ENCODE measurements at places on chromosomes 5 and 9.

DNA sequence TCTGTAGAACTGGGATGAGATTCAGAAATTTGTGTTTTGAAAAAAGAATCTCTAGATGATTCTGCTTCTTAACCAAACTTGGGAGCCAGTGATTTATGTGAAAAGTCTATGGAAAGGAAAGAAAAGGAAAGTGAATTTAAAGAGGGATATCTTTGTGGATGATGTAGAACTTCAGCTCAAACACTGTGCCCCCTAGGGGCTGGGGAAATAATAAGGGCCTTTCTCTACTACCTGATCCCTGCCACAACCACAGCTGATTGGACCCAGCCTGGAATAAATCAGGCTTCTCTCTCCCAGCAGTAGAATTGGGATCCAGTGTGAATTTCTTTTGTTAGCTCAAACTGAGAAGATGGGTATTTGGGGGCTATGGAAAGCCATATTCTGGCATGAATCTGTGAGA is 155.0 kb downstream of the PRELID2 start:
- DNase-seq, result no peak

DNA sequence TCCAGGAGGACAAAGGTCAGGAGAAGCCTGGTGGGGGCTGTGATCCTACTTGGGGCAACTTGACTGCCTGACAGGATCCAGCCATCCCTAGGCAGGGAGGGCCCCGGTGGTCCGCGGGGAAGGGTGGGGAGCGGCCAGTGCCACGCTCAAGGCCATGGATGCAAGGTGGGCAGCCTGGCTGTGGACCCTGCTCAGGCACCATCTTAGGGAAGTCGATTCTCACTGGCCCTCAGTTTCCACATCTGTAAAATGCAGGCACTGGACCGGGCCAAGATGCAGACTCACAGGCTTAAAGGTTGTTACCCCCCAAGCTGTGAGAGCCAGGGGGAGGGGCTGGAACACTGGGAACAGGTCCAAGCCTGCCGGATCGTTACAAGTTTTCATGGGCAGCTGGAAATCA is 8.7 kb upstream of the DOLPP1 start:
- no peak for DNase-seq

GRCh38 chr9:94672811-94673487 is 33.6 kb upstream of the FBP1 start:
- DNase-seq, result no peak

GRCh38 chr9:131667576-131667975 is 72.3 kb downstream of the RAPGEF1 start:
- DNase-seq, result peak; percentile 40

- no peak for DNase-seq
These were observed 158.9 kb downstream of the MAPKAP1 start for GRCh38 chr9:125548141-125548540.

DNA sequence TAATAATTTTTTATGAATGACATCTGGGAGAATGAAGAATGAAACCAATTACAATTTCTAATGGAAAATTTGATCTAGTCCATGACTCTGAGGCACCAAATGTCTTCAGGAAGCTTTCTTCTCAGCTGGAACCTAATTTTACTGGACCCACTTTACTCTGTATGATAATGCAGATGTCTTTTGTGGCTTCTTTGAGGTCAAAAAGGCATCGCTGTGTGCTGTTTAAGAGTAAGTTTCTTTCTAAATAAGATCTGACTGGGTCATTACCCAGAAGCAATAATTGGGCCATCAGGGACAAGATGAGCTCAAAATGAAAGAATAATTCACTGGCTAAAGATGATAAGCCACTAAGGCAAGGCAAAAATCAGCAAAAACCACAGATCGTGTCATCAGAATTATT is 633.4 kb downstream of the PSAT1 start:
- DNase-seq, result no peak

DNA sequence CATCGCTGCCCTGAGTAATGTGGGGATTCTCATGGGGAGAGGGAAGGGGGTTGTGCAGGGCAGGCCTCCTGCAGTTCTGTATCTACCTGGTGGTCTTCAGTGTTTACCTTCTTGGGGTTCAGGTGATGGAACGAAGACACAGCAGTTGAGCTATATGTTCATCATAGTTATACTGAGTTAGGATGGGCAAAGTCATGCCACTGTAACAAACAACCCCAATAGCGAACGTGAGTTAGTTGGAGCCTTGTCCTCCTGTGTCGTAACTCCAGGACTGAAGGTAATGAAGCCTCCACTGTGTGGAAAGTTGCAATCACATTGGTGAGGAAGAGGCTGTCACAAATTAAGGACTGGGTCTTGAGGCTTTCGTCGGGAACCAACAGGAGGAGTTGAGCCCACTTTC is 64.4 kb downstream of the DAPK1 start:
- no peak for DNase-seq

DNA sequence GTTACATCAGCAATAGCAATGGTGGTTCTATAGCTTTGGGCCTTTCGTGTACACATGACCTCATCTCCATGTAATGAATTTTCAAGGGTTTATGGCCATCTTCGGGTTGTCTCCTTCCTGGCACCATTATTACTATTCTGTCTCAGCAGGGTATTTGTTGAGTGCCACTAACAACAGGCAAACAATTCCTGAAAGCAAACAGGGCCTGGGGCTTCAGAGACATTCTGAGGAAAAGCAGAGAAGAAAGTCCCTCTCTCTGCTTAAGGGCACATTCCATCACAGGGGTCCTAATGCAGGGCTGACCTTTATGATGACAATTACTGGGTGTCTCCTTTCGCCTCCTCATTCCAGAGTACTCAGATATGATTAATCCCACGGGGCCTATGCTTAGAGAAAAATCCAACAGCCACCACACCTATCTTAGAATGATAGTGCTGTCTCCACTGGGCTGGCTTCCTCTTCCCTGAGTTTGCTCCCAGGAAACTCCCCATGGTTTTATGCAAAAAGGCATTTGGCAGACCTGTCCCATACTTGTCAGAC is 540.2 kb upstream of the ZNF462 start:
- DNase-seq, result no peak

DNA sequence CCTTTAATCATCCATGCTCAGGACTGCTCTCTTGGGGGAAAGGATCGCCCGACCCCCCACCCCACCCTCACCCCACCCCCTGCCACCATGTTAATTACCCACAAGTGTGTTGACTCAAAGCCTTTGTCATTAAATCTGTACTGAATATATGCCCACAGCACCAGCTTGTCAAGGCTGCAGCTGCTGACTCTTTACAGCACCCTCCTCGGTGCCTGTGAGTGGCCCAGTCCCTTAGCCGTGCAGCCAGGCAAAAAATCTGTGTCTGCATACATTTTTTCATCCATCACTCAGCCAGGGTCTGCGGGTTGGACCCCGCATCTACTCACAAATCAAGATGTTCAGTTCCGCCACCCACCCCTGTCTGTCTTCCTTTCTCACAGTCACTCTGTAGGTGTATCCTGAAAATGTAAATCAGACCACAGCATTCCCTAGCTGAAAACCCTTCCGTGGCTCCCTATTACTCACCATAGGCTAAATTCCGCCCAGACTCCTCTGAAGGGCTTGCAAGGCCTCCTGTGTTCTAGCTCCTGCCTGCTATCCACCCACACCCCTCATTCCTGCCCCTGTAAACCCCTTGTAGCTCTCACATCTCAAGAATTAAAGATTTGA is 53.7 kb upstream of the KCNIP1 start:
- DNase-seq, result no peak

DNA sequence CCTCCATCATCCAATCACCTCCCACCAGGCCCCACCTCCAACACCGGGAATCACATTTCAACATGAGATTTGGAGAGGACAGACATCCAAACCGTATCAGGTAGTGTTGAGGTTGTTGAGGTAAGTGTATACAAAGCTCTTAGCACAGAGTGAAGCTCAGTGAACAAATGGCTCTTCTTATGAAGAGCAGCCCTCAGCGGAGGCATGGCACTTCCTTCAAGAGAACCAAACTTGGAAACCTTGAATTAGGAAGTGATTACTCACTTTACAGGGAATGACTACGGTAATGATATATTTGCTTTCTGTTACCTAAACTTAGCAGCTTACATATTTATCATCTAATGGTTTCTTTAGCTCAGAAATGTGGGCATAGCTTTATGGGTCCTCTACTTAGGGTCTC is 92.8 kb downstream of the IQGAP2 start:
- DNase-seq, result no peak

DNA sequence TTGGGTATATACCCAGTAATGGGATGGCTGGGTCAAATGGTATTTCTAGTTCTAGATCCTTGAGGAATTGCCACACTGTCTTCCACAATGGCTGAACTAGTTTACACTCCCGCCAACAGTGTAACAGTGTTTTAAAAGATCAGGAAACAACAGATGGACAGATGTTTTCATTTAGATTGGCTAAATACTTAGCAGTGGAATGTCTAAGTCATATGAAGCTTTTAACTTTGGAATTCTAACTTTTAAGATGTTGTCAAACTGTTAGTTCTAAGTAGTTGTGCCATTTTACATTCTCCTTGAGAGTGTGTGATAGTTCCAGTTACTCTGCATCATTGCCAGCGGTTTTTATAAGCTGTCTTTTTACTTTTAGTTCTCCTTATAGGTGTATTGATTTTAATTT is 688.8 kb downstream of the SEMA5A start:
- no peak for DNase-seq

GRCh38 chr5:74865256-74865803 is 857 bp downstream of the FAM169A start:
- DNase-seq, result no peak

DNA sequence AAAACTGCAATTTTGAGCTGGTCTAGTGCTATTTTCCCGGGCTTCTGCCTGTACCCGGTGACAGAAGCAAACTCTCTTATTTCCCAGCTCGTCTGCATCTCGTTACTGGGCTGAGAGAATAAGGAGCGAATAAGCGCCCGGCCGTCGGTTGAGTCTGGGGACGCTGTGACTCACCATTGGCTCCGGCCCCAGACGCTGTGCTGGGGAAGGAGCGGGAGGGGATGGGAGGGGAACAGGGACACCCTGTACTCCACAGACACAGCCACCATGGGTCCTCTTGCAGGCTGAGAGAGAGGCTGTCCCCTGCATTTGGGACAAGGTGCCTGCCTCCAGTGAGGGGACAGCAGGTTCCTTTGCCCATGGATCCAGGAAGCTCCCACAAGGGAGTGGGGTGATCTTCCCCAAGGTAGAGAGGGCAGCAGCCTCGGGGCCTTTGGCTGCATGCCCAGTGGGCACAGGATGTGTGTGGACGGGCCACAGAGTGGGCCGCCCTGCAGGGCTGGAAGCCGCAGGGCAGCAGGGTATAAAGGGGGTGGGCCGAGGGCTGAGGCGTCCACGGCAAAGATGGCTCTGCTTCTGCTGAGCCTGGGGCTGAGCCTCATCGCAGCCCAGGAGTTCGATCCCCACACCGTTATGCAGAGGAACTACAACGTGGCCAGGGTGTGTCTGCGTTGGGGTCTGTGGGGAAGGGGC is at the start of gene LCN9:
LCN9 (plus strand) TSS at position 552 of the 693 bp plus-strand sequence; CDS start at position 565, 13 bp downstream.
- no peak for DNase-seq

DNA sequence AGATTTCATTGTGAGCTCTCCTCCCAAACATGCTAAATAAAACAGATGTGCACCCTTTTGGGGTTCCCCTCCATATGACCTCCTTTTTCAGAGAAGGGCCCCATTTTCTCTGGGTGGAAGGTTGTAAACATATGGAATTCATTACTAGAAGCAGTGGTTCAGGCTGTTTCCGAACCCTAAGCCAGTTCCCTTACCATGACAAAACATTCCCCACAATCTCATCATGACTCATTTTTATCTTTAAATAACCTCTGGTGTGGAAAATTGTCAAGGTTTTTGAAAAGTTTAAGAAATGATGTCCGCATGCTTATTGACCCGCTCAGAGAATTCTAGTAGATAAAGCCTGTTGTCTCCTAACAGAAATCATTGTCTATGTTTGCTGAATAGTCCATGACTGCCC is 127.3 kb upstream of the PIK3R1 start:
- DNase-seq, result no peak

GRCh38 chr9:105912863-105913516 is 218.6 kb downstream of the TMEM38B start:
- no peak for DNase-seq

DNA sequence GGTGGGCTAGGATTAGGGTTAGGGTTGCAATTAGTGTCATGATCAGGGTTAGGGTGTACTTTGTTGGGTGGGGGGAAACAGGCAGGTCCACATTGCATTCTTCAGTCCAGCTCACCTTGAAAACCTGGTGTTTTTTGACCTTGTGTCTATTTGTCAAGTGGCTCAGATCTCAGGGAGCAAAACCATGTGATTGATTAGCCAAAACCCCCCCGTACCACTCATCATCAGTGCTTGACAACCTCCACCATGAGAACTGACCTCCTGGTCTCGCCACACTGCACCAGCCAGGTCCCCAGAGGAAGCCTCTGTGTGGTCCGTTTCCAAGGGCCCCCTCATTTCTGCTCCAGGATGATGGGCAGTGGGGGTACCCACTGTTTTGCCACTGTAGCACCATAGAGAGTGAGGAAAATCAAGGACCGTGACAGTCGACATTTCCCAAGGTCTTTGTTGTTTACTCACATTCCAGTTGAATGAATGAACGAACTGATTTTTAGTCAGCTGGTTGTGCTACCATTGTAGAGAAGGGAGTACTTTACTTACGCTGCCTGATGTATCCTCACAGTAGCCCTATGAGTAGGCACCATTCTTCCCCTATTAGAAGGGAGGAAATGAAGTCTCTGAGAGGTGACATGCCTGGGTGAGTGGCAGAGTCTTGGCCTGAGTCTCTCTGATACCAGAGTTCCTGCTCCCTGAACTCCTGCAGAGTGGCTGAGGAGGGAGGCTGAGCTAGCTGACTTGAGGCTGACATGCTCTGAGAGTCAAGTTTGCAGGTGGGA is 84.8 kb downstream of the RAD23B start:
- DNase-seq, result no peak

- no peak for DNase-seq
These were observed 103.2 kb downstream of the RXRA start for GRCh38 chr9:134429481-134429880.

DNA sequence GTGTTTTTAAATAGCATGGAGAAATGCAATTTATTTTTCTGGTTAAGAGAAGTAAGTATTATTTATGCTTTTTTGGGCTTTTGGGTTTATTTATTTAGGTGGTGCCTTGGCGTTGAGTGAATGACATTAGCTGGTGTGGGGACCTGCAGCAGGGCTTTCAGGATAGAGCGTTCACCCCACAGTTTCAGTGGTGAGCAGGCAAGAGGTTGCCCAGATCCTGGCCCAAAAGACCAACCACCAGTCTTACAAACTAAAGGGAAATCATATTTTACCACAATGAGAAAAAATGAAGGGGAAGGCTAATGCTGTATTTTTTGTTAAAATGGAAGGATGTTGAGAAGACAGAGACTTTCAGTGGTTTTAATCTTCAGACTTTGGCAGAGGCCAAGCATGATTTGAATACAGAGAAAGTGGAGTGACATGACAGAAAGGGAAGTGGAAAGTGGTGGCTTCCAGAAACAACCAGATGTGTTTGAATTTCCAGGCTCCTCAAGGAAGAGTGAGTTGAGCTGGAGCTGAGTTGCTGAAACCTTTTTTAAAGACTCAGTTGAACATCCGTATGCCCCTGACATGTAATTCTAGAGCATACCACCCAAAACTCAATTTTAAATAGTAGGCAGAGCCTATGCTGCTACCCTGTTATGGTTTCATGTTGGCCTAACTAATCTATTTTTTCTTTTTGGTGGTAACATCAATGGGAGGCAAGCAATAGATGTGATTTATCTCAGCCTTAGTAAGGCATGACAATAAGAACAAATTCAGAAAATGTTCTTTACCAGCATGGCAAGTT is 94.8 kb downstream of the AOPEP start:
- DNase-seq, result no peak

- no peak for DNase-seq
These were observed 23.6 kb downstream of the TERT start for GRCh38 chr5:1270933-1271914.

- DNase-seq, result no peak
These were observed 7.3 kb downstream of the GRK6 start for GRCh38 chr5:177433658-177434217.

Data from activated gamma-delta T cell treated with Interleukin-2 at 50 U/mL for 16 hours (primary cell).